ENCODE measurements at places on chromosomes 6 and 20.

DNA sequence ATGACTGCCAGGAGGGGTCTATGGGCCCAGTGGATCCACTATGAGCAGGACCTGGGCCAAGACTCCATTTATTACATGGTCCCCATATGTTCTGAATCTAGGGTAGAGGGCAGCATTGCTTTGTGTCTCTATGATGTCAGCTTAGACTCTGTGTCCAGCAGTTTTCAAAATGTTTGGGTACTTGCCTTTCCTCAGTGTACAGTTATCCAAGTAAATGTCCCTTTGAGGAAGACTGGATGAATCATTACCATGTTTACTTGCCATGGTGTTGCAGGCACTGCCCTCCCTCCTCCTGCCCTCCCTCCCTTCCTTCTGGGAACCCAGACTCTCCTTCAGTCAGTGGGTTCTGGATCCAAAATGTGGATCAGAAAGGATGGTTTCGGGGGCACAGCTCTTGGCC, 108.6 kb downstream of the NRN1 start:
- DNase-seq: no peak

GRCh38 chr6:165245701-165246100, 63.7 kb downstream of the C6orf118 start:
- no peak for DNase-seq

DNA sequence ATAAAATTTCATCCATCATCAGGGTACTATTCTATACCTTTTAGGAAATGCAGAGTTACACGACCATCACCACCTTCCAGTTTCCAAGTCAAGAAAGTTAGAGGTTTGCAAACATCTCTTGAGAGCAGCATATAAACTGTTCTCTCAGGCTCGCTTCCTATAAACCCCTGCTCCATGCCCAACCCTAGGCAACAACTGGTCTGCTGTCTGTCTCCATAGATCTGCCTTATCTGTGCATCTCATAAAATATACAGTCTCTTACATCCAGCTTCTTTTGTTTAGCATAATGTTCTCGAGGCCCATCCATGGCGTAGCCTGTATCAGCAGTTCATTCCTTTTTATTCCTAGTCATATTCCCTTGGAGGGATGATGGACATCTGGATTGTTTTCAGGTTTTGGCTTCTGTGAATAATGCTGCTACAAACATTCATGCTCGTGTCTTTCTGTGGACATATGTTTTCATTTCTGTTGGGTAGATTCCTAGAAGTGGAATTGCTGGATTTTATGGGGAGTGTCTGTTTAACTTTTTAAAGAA, 6.1 kb downstream of the PTPRT start:
- no peak for DNase-seq

DNA sequence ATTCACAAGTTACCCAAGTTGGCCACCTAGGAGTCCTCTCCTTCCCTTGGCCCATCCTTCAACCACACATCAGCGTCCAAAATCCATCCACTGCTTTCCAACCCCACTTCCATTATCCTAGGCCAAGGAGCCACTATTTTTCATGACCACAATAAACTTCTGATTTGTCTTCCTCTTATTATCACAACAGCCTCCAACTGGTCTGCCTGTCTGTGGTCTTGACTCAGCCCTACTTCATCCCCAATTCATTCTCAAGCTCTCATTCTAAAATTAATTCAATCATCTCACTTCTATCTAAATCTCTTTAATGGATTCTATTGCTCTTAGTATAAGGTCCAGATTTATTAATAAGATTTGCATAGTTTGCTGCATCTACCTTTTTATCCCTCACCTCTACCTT, 189.0 kb upstream of the PRDM1 start:
- DNase-seq: no peak

GRCh38 chr6:112010328-112010727, 43.6 kb upstream of the CCN6 start:
- DNase-seq: no peak

GRCh38 chr20:12610871-12611270, 397.9 kb upstream of the SPTLC3 start:
- no peak for DNase-seq

- no peak for DNase-seq
These were observed 67.3 kb downstream of the ATP9A start for GRCh38 chr20:51700809-51701285.

GRCh38 chr20:8427419-8428040, 295.5 kb downstream of the PLCB1 start:
- DNase-seq: no peak

GRCh38 chr6:31821301-31822035, 6.1 kb upstream of the HSPA1B start:
- DNase-seq: no peak

- no peak for DNase-seq
These were observed 32.8 kb downstream of the ERMARD start for GRCh38 chr6:169783971-169784820.

DNA sequence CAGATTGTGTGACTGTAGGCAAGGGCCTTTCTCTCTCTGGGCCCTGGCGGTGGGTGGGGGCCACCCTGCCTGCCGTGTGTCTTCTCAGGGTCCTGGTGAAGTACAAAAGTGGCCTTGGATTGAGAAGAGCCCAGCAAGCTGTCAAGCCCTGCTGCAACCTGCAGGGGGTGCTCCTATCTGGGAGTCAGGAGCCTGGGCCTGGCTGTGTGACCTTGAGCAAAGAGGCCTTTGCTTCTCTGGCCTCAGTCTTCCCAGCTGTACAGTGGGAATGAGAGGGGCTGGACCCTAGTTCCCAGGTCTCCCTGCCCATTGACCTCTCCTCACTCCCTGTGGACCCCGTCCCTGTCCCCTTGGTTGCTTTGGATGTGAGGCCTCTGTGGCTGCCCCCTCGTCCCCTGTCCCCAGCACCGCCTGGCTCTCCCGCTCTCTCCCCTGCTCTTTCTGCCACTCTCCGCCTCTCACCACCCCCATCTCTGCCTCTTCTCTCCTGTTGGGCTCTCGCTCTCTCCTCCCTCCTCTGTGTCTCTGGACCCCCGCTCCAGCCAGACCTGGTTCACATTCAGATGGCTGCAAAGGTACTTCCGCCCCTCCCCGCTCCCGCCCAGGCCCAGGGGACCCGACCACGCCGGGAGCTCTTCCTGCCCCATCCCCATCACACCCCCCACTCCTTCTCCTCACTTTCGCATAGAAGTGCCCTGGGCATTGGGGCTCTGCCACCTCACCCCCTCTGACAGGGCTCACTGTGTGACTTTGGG, 46.7 kb downstream of the SRC start:
- no peak for DNase-seq

- DNase-seq: no peak
These were observed 4.8 kb downstream of the LRP11 start for GRCh38 chr6:149859368-149859767.

DNA sequence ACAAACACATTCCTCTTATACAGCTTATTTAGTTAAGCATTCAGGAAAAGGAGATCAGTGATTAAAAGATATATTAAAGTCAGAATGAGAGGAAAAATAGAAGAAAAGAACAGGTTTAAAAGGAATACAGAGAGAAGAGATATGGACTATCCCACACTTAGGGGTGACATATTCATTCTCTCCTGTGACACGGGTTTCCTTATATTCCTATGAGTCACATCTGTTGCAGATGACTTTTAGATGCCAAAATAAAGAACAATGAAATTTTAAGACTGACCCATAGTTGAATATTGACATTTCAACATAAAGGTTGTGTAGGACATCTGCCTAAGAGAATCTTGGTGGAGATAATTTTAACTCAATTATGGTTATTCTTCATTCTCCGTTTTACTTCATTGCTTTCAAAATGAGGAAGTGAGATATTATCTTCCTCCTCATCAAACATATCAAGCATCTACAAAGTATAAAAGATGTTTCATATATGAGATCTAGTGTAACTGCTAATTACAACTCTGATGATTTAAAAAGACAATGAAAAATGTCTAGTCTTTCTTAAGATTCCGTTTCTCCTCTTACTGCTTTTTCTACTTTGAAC, 1336.7 kb upstream of the CITED2 start:
- no peak for DNase-seq

GRCh38 chr6:52984247-52984646, 10.8 kb downstream of the GSTA4 start:
- DNase-seq: peak; percentile 76

GRCh38 chr6:110055387-110055735, 77.2 kb downstream of the GPR6 start:
- DNase-seq: no peak

- DNase-seq: peak; percentile 89
These were observed 31.5 kb downstream of the SF3B5 start for GRCh38 chr6:144063744-144064401.

DNA sequence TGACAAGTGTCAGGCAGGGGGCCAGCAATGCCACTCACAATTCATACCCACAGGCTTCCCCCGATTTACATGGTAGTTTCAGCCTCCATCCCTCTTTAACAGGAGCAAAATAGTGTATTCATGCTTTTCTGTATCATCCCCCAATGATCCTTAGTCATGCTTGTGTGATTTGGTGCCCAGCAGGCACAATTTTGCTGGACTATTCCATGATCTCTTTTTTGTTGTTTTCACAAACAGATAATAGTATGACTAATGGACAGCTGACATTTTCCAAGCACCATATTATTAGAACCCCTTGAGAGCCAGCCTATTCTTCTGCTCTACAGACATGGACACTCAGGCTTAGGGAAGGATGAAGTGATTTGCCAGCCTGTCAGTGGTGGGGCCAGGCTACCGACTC, 128.2 kb upstream of the RIPOR2 start:
- DNase-seq: no peak

GRCh38 chr6:11736601-11737000, 42.0 kb downstream of the ADTRP start:
- DNase-seq: no peak

- peak; percentile 3 for DNase-seq
These were observed 92.8 kb downstream of the ATRN start for GRCh38 chr20:3563548-3564177.

- no peak for DNase-seq
These were observed 53.3 kb upstream of the EPB41L1 start for GRCh38 chr20:36101192-36101591.

Data from central memory CD4-positive, alpha-beta T cell (primary cell).